ENCODE measurements at places on chromosomes 7 and 10. TPM values are rescaled to one million over a fixed set of nuclear protein-coding genes. Genes with fewer than 3 reads are reported as not detected.

GRCh38 chr7:13952921-13953320, 36.5 kb downstream of the ETV1 start:
- no peak for DNase-seq

DNA sequence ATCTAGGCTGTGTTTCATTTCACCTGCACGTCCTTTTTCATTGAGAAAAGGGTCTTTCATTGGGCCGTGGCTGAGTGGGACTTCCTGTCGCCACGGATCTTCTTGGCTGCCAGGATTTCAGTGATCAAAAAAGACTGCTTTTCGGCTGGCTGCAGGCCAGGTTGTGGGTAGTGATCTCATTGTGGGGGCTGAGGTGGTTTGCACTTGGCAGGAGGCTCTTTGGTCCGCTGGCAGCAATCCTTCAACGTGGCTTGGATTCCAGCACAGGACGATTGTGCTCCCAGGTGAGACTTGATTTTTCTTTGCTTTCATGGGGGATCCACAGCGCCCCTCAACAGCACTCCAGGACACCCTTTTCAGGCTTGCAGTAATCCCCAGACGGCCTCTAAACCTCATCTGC, 29.0 kb upstream of the ZNF273 start:
- DNase-seq: no peak

- no peak for DNase-seq
These were observed 18.3 kb downstream of the INPP5A start for GRCh38 chr10:132555648-132556575.

DNA sequence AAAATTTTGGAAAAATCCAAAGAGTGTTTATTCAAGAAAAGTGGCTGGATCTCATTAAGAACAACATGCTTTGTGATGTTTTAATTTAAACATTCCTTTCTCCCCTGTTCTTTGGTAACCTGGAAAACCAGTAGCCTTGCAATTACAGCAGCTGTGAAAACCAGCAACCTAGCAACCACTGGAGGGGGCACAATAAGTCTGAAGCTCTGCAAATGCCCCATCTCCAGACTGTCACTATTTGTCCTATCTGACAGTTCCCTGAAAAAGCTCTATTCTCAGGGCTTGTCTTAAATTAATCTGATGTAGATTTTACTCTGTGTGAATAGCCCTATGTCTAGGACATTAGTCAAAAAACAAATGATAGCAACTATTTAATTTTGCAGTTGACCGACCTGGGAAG, 137.6 kb upstream of the THSD7A start:
- no peak for DNase-seq

DNA sequence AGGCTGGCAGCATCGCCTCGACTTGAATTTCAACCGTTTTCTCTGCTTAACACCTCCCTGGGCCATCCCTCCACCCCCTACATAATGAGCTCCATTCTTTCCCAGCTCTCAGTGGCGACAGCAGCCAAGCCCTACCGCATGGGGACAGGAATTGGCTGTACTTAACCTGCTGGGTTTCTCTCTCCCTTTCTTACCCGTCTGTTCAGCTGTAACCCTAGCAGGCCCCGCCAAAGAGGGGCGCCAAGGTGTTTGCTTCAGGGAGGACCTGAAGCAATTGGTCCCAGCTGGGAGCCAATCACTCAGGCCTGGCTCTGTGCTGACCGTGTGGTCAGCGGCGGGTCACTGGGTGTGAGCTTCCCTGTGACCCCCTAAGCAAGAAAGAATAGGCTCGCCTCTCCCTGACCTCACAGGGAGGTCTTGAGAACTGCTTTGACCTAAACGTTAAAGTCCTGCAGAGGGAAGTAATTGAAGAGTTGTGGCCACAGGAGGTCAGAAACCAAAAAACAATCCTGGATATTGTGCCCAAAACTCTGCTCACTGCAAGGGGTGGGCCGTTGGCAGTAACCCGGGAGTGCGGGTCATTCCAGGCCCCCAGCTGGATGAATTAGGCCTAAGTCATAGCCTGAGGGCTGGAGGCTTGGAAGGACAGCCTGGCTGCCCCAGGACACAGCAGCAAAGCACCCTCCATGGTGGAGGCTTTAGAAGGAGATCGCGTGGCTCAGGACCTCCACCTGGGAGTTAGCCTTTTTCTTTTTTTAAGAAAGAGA, 114.6 kb downstream of the ITIH5 start:
- DNase-seq: no peak

- no peak for DNase-seq
These were observed 41.8 kb downstream of the APBB1IP start for GRCh38 chr10:26479766-26480492.

GRCh38 chr7:388023-388960, 98.3 kb downstream of the FOXL3 start:
- DNase-seq: no peak

DNA sequence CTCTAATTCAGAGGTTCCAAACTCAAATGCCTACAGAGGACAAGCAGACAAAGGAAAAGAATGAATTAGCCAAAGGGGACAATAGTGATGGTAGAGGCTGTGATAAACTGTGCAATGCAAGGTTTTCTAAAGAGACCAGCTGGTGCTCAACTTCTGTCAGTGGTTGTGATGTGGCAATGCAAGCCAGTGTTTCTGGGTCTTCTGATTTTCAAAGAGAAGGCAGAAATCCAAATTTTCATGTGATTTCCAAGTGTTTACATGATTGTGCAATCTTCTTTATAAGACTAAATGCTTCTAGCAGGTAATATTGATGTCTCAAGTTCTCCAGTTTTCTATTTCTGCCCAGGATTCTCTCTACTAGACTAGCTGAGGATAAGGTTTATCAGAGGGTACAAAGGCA, 135.9 kb downstream of the PCDH15 start:
- DNase-seq: no peak

DNA sequence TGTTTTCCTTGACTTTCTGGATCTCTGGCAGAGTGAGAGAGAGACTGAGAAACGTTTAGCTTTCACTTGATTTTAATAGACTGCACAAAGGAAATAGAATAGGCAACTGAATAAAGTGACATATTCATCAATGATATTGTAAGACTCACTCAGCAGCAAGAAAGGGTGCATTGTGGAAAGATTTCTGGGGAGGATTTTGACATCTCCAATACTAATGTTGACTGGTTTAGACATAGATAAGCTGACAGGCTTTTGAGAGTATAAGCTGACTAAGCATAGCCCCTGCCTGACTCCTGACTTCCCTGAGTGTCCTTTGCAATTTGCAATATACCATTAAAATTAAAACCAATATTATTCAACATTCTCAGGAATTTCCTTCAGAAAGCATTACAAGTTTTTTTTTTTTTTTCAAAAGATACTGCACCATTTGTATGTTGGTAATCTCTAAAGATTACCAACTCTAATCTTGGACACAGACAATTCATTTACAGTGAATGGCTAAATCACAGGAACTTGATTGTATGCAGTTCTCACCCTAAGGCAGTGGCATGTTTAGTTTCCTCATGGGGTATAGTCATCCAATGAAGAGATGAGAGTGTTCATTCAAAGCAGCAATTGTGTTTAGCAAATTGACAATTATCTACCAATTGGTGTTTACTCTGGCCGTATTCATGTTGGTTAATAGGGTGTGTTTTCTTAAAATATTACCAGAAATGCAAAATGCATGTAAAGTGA, 325.6 kb downstream of the SORCS3 start:
- DNase-seq: no peak

DNA sequence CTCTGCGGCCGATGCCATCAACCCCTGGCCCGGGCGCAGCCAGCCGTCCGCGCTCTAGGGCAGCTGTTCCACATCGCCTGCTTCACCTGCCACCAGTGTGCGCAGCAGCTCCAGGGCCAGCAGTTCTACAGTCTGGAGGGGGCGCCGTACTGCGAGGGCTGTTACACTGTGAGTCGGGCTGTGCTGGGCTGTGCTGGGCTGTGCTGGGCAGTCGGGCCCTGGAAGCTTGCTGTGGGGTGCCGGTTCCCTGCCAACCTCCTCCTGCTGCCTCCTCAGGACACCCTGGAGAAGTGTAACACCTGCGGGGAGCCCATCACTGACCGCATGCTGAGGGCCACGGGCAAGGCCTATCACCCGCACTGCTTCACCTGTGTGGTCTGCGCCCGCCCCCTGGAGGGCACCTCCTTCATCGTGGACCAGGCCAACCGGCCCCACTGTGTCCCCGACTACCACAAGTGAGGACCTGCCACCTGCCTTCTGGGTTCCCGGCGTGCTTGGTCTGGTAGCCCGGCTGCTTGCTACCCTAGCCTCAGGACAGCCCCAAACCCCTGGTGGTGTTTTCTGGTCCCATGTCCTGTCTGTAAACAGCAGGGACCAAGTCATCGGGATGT, 7.5 kb downstream of the ZYX start:
- no peak for DNase-seq

- DNase-seq: no peak
These were observed 341 bp downstream of the GOT1 start for GRCh38 chr10:99430116-99430450.

- DNase-seq: no peak
These were observed 22.9 kb downstream of the SORCS1 start for GRCh38 chr10:107141524-107142061.

DNA sequence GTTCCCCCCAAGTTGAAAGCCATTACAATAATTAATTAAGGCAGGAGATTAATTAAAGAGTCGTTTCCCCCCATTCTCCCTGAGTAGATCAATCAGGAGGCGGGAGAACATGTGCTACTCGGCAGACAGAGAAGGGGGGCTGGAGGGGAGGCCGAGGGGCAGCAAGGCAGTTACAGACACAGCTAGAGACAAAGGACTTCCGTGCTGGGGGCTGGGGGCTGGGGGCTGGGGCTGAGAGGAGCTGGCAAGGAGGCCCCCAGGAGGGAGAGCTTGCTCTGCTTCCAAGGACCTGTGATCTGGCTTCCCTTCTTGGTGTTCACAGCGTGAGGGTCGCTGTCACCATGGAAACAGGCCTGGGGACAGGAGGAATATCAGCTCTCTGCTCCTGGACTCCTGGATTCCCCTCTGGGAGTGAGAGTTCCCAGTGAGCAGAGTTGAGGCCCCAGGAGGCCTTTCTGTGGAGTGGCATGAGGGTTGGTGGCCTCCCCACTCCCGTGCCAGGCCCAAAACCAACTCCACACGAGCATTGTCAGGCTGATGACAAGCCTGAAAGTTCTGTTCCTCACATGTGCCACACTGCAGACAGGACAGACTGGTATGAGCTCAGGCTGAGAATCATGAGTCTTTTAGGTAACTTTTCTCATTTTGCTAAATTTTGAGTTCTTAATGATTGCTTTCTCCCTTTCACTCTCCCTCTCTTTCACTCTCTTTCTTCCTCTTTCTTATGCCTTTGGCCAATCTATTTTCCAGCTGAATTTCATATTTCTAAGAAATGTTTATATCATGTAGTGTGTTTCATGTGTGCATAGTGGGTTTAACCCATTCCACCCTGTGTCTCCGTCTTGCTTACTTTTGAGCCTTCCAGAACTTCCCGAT, 16.4 kb downstream of the FAM241B start:
- peak; percentile 5 for DNase-seq

CYP3A7 gene
- total RNA-seq: 1.5 TPM

LGI1 gene
- total RNA-seq: 1.4 TPM

GPR146 gene
- total RNA-seq: 1.00 TPM

ZKSCAN5 gene
- 8.4 TPM for total RNA-seq

PTPRN2 gene
- total RNA-seq: 2.9 TPM

ADK gene
- 21.0 TPM for total RNA-seq

EGFR gene
- 111 TPM for total RNA-seq

PRRT4 gene
- 1.1 TPM for total RNA-seq

FGFR2 gene
- 38.2 TPM for total RNA-seq

LRRC17 gene
- 5.0 TPM for total RNA-seq

NEBL gene
- 5.2 TPM for total RNA-seq

ERVW-1 gene
- not detected for total RNA-seq

Data from adrenal gland (tissue), 19 donors.